ENCODE measurements at places on chromosomes 7 and 10. TPM values are rescaled to one million over a fixed set of nuclear protein-coding genes. Genes with fewer than 3 reads are reported as not detected.
A peak's percentile ranks its signal among the peaks of the same experiment; 100 is the strongest.

Gene EPO
- total RNA-seq: not detected

Gene SCIN
- total RNA-seq: 14.3 TPM

Gene ZNF853
- 5.2 TPM for total RNA-seq

Gene NPSR1
- not detected for total RNA-seq

Gene PRSS2
- not detected for total RNA-seq

Gene WEE2
- total RNA-seq: not detected

Gene LBX1
- total RNA-seq: not detected

Gene CREB3L2
- 61.8 TPM for total RNA-seq

Gene LIPK
- total RNA-seq: not detected

Gene ZNF117
- 18.7 TPM for total RNA-seq

Gene PDK4
- 156 TPM for total RNA-seq

Gene FUOM
- 21.2 TPM for total RNA-seq

DNA sequence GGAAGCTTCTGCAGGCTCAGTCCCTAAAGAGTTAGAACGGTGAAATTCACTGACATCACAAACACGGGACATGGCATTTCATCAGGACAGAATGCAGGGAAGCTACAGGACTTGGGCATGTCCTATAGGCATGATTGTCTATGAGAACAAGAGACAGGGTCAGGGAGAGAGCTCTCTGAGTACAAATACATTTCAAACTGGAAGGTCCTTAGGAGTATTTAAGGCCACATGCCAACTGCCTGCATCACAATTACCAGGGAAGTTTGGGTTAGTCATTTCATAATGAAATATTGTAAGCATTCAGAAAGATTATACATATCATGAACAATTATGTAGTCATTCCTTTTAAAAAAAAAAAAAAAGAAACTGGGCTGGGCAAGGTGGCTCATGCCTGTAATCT lies 71.3 kb downstream of the CREB3L2 start:
- DNase-seq: no peak

GRCh38 chr7:116772423-116772863 lies 89.9 kb upstream of the CAPZA2 start:
- no peak for DNase-seq

DNA sequence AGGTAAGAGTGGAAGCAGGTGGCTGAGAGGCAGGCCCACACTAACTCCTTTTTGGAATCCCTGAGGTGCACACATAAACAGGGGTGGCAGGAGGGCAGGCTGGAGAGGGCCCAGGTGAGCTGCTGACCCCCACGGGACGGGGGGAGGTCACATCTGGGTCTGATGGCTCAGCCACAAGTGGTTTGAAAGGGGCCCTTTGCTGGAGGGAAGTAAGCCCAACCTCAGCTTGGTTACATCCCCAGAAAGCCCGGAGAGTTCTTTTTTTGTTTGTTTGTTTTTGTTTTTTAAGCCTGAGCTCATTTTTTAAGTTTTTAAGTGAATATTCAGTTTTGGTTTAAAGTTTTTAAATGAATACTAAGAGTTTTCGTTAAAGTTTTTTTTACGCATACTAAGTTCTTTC lies 72.8 kb upstream of the CUX1 start:
- no peak for DNase-seq

DNA sequence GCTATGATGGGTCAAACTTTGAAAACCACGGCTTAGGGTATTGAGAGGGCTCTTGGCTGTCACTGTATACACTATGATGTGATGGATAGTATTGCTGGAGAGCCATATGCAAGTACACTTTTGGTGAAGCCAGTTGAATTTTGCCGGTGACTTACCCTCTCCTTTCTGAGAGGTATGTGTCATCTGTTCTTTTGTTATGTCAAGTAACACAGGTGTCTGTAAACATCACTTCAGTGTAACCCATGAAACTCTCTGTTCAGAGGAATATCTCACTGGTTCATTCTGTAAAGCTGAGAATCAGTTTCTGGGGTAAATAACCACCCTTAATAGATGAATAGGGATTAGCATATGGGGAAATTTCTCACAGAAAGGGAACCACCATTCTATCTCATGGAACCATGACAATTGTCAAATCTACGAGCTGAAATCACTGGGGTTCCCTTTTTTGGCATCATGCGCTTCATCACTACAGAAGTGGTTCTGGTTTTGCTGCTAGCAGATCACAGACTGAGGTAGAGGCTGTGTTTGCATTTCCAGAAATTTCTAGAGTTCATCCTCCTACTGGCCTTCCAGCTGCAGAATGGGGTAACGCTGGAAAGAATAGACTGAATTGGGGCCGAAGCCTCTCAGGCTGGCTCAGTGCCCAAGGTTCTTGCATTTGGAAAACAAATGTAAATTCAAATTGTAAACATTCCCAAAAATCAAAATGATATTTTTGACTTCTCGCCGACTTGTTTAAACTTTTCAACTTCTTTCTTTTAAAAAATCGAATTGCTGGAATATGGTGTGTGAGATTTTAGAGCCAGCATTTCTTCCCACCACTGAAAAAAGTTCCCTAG lies 83.3 kb upstream of the CREB5 start:
- DNase-seq: no peak

- DNase-seq: peak; percentile 58
These were observed 28.4 kb downstream of the DIP2C start for GRCh38 chr10:660970-661596.

- DNase-seq: no peak
These were observed 145.8 kb upstream of the IMMP2L start for GRCh38 chr7:111708072-111708471.

DNA sequence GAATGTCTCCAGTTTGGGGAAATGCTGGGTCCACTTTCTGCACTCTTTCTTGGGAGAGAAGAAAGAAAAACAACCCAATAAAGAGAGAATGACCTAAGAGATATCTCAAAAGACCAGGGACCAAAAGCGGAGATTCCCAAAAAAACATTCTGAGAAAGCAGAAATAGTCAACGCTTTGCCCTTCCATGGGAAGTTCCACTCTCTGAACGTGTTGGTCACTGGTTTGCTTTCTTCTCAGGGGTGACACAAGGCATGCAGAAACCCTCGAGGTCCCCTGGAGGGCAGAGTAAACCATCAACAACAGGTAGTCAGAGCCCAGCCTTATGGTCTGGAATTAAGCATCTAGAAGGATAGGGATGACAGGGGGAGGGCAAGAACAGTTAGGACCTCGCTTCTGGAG lies 26.2 kb upstream of the AOAH start:
- no peak for DNase-seq

GRCh38 chr7:148914208-148914777 lies 30.2 kb upstream of the EZH2 start:
- no peak for DNase-seq

- DNase-seq: peak; percentile 93
These were observed 128.5 kb downstream of the MAD1L1 start for GRCh38 chr7:2104107-2104710.

- DNase-seq: no peak
These were observed 10.7 kb downstream of the LUC7L2 start for GRCh38 chr7:139370301-139370942.

- DNase-seq: no peak
These were observed 28.6 kb downstream of the MCM10 start for GRCh38 chr10:13189961-13190360.

DNA sequence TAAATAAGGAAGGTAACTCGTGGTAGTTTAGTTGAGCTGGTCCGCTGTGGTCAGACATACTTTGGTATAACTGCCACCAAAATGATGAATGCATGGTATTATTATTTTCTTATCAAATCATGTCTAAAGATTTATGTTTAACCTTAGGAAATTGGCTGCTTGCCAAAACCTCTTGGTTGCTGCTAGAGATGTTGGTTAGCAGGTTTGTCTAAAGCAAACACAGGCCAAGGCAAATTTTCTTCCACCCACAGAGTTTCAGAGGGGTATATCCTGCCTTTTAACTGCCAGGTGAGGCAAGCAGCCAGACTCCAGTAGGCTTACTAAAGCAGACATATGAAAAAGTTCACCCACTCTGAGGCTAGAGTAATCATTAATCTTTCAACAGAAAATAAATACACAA lies 101.4 kb downstream of the SEMA3E start:
- DNase-seq: no peak

DNA sequence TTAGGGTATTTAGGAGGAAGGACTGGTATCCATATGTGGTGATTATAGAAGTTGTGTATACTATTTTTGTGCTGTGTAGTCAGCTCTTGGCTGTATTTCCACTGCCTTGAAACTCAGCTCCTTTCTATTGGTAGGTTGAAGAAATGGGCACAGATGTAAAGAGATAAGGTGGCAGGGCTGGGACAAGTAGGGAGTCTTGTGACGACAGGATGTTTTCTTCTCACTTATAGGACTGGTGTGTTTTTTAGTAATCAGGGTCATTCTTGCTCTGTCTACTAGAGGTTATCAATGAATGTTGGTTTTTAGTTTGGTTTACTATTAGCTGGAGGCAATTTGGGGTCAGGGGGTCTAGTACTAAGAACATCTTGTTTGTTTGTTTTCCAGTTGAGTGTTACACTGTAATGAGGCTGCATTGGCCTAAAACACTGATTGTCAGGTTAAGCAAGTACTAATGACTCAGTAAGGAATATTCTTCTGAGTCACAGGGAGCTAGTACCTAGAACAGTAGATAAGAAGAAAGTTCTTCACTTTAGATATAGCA lies 11.8 kb downstream of the UBN2 start:
- DNase-seq: no peak

DNA sequence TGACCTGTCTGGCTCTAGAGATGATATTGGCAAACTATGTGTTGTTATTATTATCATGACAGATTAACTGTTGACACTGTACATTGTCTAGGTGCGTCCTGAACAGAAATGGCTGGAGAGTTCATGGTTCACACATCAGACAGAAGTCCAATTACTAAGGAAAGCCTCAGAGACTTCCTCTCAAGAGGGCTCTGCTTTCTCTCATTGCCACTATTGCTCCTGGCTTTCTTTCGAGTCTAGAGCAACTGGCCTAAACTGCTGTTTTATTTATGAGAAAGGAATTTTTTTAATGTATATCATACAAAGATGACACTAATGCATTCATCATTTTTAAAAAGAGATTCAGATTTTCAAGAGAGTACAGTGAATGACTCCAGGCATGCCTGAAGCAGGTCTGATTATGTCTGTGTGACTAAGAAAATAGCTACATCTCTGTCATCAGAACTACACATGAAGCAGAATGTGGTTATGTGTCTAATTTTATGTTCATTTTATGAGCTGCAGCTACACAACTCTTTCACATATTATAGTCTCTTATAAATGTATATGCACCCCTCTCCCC lies 30.4 kb downstream of the NRCAM start:
- no peak for DNase-seq

DNA sequence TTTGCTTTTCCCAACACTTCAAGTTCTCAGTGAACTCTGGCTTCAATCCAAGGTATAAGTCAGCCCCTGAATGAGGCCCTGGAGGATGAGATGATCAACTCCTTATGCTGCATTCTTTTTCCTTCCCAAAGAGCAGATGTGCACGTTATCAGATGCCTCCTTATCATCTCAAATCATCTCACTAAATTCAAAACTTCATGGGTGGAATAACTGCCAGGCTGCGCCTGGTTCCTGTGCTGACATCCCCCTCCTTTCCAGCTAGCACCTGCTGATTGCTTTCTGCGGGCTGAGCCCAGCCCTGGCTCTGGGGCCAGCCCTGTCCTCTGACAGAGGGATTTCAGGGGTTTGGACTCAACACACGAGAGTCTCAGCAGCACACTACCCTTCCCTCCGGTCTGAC lies 44.9 kb downstream of the TLL2 start:
- DNase-seq: no peak

- DNase-seq: no peak
These were observed 101.9 kb downstream of the RAB11FIP2 start for GRCh38 chr10:117944676-117945447.

GRCh38 chr7:134493091-134493490 lies 34.2 kb upstream of the AKR1B1 start:
- no peak for DNase-seq

DNA sequence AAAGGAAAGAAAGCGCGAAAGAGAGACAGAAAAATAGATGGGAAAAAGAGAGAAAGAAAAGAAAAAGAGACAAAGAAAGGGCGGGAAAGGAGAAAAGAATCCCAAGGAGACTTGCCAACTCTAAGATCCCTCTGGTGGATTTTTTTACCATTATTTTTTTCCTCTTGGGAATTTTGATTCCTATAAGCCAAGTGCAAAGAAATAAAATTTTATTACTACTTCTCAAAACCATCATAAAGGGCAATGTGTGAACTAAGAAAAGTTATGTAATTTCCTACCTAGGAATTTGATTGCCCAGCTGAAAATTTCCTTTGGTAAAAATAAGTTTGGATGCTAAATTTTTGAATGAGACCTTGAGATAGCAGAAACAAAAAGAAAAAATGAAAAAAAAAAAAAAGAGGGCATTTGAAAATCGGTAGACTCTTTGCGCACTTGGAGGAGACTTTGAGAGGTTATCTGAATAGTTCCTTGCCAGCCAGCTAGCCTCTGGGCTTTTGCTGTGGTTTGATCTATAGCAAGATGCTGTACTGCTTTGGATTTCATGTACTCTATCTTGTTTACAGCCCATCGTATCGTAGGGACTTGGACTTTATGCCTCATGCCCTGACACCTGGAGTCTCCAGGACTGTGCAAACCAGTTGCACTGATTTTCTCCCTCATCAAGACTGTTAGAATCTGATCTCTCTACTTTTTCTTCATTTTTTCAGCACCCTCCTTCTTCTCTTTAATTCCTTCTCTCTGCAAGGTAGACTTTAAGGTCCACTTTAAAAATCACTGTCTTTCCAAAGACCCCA lies 535.4 kb upstream of the MKI67 start:
- no peak for DNase-seq

DNA sequence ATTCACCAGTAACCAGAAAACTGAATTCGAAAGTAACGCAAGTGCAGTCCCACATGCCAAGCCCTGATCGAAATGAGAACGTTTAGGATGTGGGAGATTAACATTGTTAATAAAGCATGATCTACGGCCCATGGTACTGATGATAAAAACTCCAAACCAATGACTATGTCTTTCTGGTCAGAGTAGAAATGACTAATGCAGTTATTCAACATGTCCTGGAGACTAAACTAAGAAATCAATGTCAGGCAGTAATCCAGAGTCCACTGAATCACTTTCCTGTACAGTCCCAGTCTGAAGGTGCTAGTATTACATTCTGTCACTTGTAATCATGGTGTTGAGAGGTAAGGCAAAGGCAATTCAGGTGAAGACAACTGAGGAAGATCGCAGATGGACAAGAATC lies 14.4 kb downstream of the NPSR1 start:
- no peak for DNase-seq

DNA sequence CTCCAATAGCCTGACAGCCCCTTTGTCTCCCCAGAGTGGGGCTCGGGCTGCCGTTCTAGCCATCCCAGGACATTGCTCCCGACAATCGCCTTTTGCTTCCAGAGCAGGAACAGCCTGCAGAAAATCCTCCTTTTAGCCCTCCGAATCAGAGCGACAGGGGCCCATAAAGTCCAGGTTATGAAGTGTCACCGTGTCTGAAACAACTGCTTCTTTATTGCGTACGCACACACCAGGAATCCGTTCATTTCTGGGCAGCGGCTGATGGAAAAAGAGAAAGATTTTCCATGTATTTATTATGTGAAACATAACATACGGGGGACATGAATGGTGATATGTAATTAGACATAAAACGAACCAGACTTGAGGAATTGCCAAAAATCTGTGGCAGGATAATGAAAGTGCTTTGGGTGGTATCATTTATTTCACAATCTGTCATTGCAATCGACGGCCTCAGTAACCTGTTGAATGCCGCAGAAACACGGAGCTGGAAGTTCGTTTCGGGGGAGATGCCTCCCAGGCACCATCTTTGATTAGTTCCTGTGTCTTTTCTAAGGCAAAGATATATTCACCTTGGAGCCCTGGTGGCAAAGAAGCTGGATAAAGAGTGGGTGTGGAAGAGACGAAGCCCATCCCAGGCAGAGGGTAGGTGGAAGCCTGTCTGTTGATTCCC lies 48.1 kb downstream of the FAM241B start:
- DNase-seq: peak; percentile 9
